Muscle of leg (tissue), 16 donors: ENCODE measurements at places on chromosomes 4 and X. TPM values are rescaled to one million over a fixed set of nuclear protein-coding genes. Genes with fewer than 3 reads are reported as not detected.

FAM184B gene
- total RNA-seq: 5.1 TPM

DNA sequence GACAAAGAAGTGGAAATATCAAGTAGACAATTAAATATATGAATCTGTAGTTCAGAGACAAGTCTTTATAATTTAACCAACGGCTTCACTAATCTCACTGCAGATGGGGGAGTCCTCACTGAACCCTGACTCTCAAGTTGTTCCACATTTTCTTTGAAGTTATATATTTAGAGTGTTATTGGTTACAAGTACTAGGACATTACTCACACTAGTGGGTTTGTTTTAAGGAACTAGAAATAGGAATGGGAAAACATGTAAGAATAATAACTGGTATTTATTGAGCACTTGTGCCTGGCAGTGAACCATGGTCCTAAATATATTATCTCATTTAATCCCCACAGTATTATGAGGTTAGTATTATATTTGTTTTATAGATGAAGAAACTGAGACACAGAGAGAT is 22.0 kb downstream of the MND1 start:
- DNase-seq: no peak
- H3K36me3 ChIP-seq: peaks cover 8% of the 10 kb centered on the region
- H3K4me3 ChIP-seq: no peak overlapping the region
- H3K27me3 ChIP-seq: no peaks in the 10 kb centered on the region

DNA sequence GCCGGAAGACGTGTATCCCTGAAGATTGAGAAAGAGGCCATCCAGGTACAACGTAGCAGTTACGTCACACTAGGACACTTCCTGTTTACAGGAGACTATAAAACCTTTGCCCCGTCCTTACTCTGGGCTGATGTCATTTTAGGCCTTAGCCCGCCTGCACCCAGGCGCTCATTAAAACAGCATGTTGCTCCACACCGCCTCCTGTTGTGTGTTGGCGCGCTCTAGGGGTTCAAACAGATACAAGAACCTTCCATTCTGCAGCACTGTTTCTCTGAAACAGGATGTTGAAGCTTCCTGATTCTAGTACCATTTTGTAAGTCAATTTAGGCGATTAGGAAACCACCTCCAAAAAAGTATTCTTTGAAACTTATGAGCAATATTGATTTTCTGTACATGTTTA is 722.1 kb downstream of the PCDH7 start:
- H3K27me3 ChIP-seq: no peaks in the 10 kb centered on the region
- H3K4me3 ChIP-seq: no peak overlapping the region
- no peak overlapping the region for H3K27ac ChIP-seq
- H3K36me3 ChIP-seq: no peaks in the 10 kb centered on the region
- H3K4me1 ChIP-seq: no peaks in the 10 kb centered on the region
- no peak for DNase-seq

GRCh38 chr4:162126729-162127128 is 37.1 kb downstream of the FSTL5 start:
- no peak overlapping the region for H3K4me3 ChIP-seq
- H3K4me1 ChIP-seq: no peaks in the 10 kb centered on the region
- DNase-seq: no peak
- H3K36me3 ChIP-seq: no peaks in the 10 kb centered on the region
- no peak overlapping the region for H3K27ac ChIP-seq
- H3K27me3 ChIP-seq: no peaks in the 10 kb centered on the region

GRCh38 chr4:109121561-109121960 is 180.9 kb downstream of the COL25A1 start:
- no peak for DNase-seq
- no peak overlapping the region for H3K4me3 ChIP-seq
- H3K27me3 ChIP-seq: no peaks in the 10 kb centered on the region
